PC-9 (cell line): ENCODE measurements at places on chromosomes 16 and 17. TPM values are rescaled to one million over a fixed set of nuclear protein-coding genes. Genes with fewer than 3 reads are reported as not detected.

The NOXO1 gene
- 11.1 and 12.7 TPM in 2 replicates for total RNA-seq

- no peak overlapping the region for H3K27ac ChIP-seq
- DNase-seq = no peak
- H3K4me3 ChIP-seq = no peak overlapping the region
- H3K27me3 ChIP-seq = no peaks in the 10 kb centered on the region
- H3K4me1 ChIP-seq = peaks cover 10% of the 10 kb centered on the region
These were observed 746 bp downstream of the HS3ST2 start for GRCh38 chr16:22814711-22815105.

The TBC1D3 gene
- not detected in 2 replicates for total RNA-seq

DNA sequence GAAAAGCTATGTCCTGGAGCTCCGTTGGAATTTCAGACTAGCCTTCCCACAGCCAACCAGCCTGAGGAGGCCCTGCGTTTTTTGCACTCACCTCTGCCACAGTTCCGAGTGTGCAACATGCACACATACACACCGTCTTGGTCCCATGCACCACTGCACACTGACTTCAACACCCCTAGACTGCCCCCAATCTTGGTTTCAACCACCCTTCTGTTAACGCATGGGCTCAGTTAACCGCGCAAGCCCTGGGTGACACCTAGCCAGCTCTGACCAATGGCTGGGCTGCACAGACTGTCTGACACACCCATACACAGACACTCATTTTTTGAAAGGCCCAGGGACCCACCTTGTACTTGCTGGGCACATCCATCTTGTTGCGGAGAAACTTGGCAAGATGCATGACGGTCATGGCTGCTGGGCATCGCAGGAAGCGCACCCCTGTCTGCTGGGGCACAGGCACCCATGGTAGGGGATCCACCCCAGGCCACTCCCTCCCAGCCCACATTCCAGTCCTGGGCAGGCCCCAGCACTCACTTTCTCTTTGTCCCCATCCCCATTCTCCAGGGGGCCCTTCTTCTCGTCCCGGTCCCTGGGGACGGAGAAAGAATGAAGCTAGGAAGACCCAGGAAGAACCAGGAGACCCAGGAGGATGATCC, 8.0 kb downstream of the CISD3 start:
- no peak overlapping the region for H3K4me3 ChIP-seq
- H3K27me3 ChIP-seq = no peaks in the 10 kb centered on the region
- H3K36me3 ChIP-seq = peaks cover 9% of the 10 kb centered on the region; the same call in 1 of the 2 replicates
- H3K27ac ChIP-seq = no peak overlapping the region
- DNase-seq = no peak

The KRTAP9-2 gene
- not detected in 2 replicates for total RNA-seq

DNA sequence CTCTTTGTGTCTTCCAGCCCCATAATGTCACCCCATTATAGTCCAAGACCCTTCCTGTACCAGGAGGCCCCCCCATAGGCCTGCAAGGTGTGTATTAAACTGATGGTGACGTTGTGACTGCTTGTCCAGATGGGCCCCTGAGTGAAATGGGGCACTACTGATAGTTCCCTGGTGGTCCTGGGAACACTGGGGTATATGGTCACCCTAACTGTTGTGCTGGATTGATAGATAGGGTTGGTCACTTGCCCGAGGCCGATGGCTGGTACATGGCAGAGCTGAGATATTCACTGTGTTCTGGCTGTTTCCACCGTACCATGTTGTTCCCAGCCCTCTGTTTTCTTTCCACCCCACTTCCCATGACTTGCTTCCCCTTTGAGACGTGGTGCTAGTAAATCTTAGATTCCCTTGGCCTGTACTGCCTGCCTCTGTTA, 4.3 kb downstream of the CNP start:
- no peak for DNase-seq
- no peak overlapping the region for H3K4me3 ChIP-seq
- no peak overlapping the region for H3K27ac ChIP-seq
- peaks cover 12% of the 10 kb centered on the region for H3K36me3 ChIP-seq
- no peaks in the 10 kb centered on the region for H3K27me3 ChIP-seq

The CHST4 gene
- 2.4 and 3.1 TPM in 2 replicates for total RNA-seq
